ENCODE measurements at places on chromosomes 2 and 18. TPM values are rescaled to one million over a fixed set of nuclear protein-coding genes. Genes with fewer than 3 reads are reported as not detected.

Gene ONECUT2
- total RNA-seq = not detected

Gene TSPYL6
- total RNA-seq = not detected

Gene VIT
- total RNA-seq = 0.26 TPM

Gene HJURP
- total RNA-seq = 9.5 TPM

Gene UGP2
- 69.8 TPM for total RNA-seq
